ENCODE measurements at places on chromosomes 2 and 18.

DNA sequence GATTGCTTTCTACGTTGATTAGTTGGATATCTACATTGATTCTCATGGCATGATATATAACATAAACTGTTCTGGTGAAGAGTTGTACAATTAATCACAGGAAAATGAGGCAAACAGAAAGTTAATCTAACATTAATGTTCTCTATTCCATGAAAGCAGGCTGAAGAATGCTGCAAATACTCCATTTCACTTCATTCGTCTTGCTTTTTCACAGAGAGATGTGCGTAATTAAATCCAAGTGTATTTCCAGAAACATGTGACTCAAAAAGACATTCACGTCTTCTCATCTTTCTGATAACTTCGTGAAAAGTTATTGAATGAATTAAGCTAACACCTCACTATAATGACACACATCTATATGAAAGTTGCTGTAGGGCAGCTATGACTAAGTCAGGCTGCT is 1471.5 kb downstream of the DPP10 start:
- no peak for DNase-seq

GRCh38 chr18:39450958-39451357 is 1885.4 kb upstream of the CELF4 start:
- no peak for DNase-seq

- no peak for DNase-seq
Measured at GRCh38 chr18:46629361-46629760, 27.7 kb downstream of the LOXHD1 start.

- DNase-seq: no peak
Measured at GRCh38 chr2:28977176-28977875, 3.8 kb upstream of the TOGARAM2 start.

GRCh38 chr2:221410487-221410886 is 161.6 kb downstream of the EPHA4 start:
- no peak for DNase-seq

DNA sequence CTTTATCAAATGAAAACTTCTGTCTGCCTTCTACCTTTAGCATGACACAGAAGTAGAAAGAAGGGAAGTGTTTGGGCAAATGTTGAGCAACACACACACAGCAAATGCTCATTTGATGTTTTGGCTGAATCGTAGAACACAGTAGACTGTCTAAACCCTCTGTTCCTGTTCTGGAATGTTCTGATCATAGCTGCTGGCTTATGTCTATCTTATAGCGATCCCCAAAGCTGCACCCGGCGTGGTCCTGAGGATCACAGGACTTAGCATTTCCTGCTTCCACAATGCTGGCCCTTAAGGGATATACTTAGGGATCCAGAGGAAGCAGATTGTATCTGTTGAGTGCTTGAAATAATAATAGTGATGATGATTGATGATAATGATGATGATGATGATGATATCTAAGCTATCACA is 15.2 kb downstream of the GNLY start:
- DNase-seq: no peak

GRCh38 chr2:167964650-167965413 is 282.6 kb downstream of the STK39 start:
- no peak for DNase-seq

GRCh38 chr2:159265171-159265576 is 21.3 kb downstream of the WDSUB1 start:
- no peak for DNase-seq

GRCh38 chr18:29153091-29153490 is 976.2 kb upstream of the CDH2 start:
- DNase-seq: peak; percentile 62

DNA sequence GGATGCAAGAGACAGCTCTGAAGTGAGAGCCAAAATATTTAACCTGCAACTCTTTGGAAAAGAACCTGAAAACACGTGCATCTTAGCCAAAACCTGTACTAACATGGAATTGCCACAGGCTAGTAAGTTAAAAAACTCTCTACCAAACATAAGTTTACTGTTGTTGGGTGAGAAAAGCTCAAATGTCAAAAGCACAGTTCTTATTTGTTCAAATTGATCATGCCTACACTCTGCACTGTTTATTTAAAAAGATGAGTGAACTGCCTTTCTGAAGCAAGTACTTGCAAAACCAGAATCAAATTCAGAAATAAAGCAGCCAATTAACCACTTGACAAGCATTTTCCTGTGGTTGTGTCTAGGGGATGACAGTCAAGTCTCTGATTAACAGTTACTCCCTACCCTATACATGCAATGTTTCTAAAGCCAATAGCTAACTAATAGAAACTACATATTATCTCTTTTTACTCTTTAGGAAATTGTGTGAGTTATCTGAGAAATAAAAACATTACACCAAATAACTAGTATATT is 5.6 kb downstream of the IKZF2 start:
- DNase-seq: no peak

DNA sequence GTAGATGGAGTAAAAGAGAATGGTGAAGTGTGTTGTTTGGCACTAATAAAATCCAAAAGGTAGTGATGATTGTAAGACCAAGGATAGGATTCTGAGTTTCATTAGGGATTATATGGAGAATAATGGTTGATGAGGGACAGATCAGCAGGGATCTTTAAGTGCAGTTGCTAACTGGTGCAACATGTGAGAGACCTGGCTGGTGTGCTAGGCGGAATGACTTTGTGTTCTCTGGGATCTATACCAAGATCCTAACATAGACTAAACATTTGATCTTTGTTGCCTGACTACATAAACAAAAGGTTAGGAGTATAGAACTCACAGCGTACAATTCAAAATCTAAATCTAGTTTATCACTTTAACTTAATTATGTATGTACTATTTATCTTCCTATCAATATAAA is 135.4 kb downstream of the PTRHD1 start:
- DNase-seq: no peak

GRCh38 chr18:45116116-45116515 is 435.4 kb downstream of the SETBP1 start:
- DNase-seq: no peak

DNA sequence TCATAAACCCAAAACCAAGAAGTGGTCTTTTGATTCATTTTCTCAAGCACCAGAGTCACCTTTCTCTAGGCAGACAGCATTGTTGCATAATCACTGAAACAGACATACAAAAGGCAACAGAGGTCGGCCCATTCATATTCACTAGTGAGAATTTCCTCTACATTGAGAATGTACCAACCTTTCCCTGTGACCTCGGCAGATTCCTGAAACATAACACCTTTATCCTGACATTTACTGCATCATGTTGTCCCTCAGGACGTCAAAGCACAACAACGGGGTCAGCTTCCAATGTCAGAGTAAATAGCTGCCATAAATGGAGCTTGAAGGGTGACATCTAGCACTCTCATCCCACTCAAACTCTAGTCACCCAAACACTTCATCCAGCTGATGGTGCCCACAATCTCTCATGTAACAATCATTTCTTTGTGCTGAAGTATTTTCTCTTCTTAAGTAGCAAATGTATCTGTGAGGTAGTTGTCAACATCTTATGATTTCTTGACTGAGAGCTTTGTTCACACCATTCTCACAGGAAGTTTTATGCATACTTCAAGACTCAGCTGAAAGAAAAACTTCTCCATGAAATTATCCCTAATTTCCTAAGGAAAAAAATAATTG is 802.6 kb upstream of the CHAC2 start:
- no peak for DNase-seq

DNA sequence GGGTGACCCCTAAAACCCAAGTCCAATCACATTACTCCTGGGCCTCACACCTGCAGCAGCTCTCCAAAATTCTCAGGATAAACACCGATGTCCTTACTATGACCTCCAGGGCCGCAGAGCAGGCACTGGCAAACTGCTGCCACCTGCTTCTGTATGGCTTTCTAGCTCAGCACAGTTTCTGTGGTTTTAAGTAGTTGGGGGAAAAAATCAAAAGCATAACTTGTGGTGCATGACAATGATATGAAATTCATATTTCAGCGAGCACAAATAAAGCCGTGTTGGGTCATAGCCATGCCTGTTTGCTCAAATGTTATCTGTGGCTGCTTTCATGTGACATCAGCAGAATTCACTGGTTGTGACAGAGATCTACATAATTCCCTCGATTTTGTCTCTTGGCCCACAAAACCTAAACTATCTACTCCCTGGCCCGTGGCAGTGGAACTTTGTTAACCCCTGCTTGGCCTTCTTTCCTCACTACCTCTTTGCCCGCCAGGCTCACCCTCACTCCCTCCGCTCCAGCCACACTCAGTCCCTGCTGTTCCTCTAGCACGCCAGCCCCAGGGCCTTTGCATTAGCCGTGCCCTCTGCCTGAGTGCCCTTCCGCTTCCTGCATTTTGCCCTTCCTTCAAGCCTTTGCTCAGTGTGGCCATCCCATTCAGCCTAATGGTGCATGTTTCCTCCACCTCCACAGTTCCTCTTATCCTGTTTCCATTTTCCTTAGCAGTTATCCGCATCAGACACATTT is 108.3 kb downstream of the AGAP1 start:
- no peak for DNase-seq

GRCh38 chr2:171763602-171764001 is 76.3 kb downstream of the DYNC1I2 start:
- DNase-seq: no peak

GRCh38 chr18:76725445-76725844 is 96.9 kb upstream of the ZNF236 start:
- no peak for DNase-seq

DNA sequence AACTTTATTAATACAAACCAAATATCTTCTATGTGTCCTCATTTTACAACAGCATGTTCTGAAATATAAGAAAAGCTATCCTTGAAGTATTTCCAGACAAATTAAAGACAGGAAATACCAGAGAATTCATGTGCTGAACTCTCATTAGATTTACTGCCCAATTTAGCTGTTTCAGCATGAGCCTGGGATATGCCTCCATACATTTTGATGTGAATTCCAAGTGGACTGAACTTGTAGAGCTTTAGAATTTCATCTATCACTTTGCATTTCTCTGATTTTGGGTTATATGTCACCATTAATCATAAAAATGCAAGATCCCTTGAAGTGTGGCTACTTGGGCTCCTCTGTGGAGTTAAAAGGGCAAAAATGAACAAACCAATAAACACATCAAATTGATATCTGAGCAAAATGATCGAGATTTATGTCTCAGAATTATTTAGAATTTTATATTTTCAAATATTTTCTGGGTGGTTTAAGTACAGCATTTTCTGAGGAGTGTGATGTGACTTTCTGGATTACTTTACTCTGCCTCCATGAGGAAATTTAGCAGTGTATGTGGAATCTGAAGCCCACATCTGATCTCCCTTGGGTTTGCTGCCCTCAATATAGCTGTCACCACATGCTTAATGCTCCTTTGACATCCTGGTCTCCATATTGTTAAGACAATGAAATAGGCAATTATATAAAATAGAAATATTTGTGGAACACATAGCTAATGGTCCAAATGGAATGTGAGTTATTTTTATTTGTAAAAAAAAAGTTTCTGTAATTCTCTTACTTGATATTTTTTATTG is 206.6 kb upstream of the RBMS1 start:
- DNase-seq: no peak

- DNase-seq: no peak
Measured at GRCh38 chr18:13809043-13809430, 14.9 kb upstream of the MC5R start.

GRCh38 chr2:173669888-173670287 is 295.3 kb downstream of the SP3 start:
- no peak for DNase-seq

DNA sequence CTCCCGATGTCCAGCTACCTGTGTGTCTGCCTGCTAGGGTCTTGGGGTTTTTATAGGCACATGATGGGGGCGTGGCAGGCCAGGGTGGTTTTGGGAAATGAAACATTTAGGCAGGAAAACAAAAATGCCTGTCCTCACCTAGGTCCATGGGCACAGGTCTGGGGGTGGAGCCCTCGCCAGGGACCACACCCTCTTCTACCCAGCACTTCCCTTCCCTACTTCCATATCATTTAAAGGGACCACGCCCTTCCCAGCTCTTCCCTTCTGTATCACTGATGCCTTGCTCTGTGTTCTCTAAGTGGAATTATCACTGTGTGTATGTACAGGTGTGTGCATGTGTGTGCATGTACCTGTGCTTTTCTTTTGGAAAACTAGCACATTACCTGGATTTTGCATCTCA is 6.3 kb downstream of the UGT1A1 start:
- no peak for DNase-seq

- no peak for DNase-seq
Measured at GRCh38 chr2:151861174-151861573, 33.0 kb upstream of the ARL5A start.

- DNase-seq: no peak
Measured at GRCh38 chr2:142693171-142693950, 184.1 kb upstream of the KYNU start.

DNA sequence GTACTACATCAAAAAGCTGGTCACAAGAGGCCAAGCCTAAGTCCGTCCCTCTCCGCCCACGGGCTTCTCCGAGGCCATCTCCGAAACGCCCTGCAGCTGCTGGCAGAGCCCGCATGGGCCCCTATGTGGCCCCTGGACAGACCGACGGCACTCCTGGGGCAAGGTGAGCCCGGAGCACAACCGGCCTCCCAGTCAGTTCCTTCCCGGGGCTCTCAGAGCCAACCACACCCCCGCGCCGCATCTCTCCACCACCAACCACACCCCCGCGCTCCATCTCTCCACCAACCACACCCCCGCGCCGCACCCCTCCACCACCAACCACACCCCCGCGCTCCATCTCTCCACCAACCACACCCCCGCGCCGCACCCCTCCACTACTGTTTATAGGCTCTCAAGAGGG is 93.5 kb downstream of the ZNF516 start:
- DNase-seq: no peak

- no peak for DNase-seq
Measured at GRCh38 chr2:134410831-134411231, 157.0 kb downstream of the MGAT5 start.

DNA sequence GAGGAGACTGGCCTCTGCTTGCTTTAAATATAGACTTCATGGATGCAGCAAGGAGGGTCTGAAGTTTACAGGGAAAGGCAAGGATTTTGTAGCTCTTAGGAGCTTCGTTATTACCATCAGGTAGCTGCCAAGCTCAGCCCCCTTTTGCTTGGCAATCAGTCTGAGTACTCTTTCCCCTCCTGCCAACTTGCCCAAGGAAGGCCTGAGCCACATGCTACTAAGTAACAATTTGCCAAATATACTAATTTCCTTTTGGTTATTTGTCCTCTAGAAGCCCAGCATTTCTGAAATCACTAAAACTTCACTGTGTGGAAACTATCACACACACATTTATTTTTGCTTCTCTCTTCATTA is 85.5 kb upstream of the ITPRID2 start:
- DNase-seq: no peak

- no peak for DNase-seq
Measured at GRCh38 chr18:35415511-35416073, 38.5 kb upstream of the ZNF396 start.

GRCh38 chr2:18752022-18752493 is 162.7 kb upstream of the NT5C1B start:
- DNase-seq: no peak

Data from hematopoietic multipotent progenitor cell (in vitro differentiated cells).